Vagina (tissue), 2 donors: ENCODE measurements at places on chromosomes 16 and 17.

DNA sequence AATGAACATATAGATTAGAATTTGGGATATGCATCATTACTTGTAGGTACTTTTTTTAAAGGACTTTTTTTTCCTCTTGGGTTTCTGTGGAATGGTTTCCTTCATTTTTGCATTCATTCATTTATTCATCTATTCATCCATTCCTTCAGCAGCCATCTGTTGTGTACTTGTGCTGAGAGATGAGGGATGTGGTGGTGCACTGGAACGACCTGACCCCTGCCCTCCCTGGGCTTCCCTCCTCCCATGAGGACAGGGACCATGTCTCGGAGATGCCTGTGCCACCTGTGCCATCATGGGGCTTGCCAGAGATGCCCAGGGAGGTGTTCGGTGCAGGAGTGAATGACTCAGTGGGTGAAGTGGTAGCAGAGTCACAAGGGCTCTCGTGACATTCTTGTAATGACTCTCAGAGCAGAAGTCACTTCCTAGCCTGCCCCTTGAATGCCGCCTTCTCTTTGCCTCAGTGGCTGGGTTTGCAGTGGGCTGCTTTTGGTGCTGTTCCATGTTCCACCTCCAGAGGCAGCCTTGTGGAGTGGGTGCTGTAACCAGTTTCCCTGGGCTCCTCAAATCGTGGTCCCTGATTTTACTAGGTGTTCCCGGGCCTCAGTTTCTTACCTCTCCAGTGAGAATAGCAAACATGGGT is 43.9 kb downstream of the CLEC16A start:
- no peak for DNase-seq

GRCh38 chr17:4163951-4164350 is 21.0 kb downstream of the CYB5D2 start:
- no peak for DNase-seq

GRCh38 chr17:27544350-27545131 is 86.4 kb upstream of the LGALS9 start:
- DNase-seq = no peak

GRCh38 chr17:5785867-5786509 is 201.7 kb upstream of the NLRP1 start:
- no peak for DNase-seq
